Progenitor cell of endocrine pancreas (in vitro differentiated cells): ENCODE measurements at places on chromosomes 7 and 10.

DNA sequence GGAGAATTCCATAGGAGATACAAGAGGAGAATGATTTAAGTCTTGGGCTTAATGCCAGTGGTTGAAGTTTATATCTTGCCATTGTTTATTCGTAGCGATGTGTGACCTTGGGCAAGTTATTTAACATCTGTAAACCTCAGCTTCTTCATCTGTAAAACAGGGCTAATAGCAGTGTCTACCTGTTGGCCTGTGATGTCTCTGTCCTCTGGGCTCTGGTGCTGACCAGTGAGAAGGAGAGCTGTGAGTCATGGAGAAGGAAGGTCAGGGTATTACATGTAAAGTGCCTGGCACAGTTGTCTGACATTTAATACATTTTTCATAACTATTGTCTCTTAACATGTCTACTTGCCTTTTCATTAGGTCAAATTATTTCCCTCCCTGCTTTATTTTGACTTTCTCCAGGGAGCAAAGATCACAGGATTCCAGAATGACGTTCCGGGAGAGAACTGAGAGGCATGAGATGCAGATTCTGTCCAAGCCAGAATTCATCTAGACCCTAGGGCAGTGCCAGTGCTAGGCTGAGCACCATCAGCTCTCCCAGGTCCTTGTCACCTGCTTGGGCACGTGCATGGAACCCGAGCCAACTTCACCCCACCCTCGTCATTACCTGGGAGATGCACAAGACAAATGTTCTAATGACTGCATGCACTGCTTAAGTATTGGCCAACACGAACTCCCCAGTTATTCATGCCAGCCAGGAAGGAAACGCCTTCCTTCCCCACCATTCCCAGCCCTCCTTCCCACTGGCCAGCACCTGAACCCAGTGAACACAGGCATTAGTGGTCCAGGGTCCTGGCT lies 187.9 kb downstream of the DPY19L1 start:
- no peak for DNase-seq

DNA sequence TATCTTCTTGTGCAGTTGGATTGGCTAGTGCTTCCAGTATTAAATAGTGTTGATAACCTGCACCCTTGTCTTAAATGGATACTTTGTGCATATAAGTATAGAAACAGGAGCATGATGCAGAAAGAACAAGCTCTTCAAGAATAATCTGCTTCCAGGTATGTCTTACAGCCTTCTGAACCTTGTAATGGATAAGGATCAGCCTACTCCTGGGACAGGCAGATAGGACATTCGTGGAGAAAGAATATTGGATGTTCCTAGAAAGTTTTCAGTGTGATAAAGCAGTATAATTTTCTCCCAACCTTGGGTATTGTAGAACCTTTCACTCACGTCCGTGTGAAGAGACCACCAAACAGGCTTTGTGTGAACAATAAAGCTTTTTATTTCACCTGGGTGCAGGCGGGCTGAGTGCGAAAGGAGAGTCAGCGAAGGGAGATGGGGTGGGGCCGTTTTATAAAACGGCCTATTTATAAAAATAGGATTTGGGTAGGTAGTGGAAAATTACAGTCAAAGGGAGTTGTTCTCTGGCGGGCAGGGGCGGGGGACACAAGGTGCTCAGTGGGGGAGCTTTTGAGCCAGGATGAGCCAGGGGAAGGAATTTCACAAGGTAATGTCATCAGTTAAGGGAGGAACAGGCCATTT lies 27.2 kb downstream of the C1GALT1 start:
- no peak for DNase-seq

DNA sequence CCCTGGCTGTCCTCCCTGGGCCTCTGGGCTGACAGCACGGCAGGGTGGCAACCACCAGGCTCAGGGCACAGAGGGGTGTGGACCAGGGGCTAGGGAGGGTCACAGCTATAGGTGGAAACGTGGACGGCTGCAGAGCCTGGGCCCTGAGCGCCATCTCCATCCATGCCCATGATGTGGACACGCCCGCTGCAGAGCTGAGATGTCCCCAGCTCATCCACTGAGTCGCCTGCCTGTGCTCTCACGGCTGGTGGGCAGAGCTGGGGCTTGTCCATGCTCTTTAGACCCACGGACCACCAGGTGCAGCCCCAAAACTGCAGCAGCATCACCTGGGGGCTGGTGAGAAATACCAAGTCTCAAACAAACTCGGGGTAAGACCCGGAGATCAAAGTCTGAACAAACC lies 16.1 kb downstream of the TECPR1 start:
- no peak for DNase-seq

DNA sequence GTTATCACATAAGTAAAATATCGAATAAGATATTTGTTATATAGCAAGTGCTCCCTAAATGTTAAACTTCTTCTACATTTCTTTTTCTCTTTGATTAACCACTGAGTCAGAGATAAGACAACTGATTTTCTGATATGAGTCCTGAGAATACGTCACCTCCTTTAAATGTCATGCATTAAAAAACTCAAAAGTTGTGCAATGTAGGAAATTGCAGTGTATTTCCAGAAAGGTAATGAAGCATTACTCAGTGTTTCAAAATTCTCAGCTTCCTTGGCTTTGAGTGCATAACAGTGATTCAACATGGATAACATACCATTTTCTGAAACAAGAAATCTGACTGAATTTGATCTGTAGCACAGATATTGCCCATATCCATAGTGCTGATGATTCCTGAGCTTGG lies 155.8 kb downstream of the BMPER start:
- DNase-seq, result no peak

DNA sequence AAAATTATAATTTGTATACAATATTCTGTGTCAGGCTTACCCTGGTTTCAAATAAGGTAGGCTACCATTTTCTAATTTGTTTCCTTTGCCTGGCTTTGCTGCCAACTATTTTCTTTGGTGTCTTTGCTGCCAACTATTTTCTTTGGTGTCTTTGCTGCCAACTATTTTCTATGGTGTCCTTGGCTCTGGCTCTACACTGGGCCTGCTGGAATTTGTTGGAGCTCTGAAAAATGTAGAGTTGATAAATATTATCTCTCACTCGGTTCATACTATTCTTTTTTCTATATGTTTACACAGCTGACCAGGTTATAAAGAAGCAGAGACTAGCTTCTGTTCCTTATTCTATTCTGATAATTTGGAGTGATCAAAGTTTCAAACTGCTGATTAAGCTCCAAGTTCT lies 768.0 kb upstream of the PHF14 start:
- DNase-seq, result no peak

DNA sequence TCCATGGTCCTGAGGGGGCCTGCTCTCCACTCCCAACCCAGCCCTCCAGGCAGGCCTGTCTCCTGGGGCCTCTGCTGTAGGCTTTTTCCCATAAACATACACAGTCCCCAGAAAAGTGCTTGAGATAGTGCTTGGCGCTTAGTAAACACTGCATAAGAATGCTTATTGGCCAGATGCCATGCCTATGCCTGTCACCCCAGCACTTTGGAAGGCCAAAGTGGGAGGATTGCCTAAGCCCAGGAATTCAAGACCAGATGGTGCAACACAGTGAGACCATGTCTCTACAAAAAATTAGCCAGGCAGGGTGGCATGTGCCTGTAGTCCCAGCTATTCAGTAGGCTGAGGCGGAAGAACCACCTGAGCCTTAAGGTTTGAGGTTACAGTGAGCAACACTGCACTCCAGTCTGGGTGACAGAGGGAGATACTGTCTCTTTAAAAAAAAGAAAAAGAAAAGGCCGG lies 24.6 kb upstream of the ASL start:
- no peak for DNase-seq

DNA sequence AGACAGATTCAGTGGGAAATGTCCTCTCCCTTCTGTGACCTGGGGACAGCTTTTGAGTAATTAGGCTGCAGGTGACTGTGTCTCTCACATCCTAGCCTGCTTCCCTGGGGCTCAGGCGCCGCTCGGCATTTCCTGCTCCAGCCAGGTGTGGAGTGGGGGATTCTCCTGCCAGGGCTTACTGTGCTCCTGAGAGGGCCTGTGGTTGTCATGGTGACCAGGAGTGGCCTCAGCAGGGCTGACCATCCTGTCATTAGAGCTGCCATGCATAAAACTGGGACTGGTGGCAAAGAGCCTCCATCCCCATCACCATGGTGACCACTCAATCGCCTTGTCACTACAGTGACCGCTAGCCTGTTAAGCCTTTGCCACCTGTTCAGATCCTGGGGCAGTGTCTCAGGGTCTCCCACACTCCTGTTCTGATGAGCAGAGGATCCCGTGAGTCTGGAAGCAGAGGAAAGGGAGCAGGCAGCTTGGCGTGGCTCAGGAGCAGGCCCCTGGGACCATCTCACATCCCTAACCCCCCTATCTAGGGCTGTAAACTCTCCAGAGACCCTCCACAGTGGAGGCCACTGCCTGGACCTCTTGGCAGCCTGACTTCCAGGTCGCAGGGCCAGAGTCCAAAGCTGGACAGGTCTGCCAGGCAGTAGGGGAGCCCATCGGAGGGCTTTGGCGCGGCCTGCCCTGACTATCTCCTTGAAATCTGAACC lies at the start of gene GCK:
Gene GCK (minus strand): TSS at position 154 of the 707 bp plus-strand sequence. CDS start 486 bp downstream, outside the sequence.
- no peak for DNase-seq

DNA sequence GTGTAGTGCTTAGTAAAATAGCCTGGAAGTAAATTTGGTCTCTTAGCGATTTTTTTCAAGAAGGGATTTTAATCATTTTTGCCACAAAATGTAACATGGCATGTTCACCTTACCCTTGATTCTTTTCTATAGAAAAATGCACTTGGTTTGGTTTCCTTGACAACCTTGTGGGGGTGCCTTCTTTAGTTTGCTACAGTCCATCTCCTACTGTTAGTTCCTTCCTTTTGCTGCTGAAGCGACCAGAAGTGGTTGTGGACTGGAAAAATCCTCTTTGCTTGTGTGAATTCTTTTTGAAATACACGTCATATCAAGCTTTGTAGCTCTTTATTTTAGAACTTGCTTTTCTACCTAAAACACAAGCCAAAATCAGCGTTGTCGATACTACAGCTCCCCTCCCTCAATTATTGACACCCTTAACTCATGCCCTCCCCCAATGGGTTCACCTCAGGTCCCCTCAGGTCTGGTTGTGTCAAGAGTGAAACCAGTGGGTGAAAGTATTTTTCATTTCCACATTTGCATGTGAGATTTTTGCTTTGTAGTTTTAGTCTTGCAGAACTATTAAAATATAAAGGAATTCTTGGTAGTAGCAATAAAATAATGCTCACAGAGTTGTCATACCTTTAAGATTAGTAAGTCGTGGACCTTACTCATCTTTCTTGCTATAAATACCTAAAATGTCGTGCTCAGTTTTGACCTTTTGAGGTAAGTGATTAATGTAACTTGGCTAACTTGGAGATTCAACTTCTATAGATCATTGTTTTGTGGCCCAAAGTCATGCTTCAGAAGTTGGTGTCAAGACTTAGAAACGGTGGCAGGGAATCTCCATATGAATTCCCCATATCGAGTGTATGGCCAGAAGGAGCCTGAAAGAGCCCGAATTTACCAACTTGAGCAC lies 1.5 kb downstream of the ACTR3B start:
- DNase-seq, result no peak

DNA sequence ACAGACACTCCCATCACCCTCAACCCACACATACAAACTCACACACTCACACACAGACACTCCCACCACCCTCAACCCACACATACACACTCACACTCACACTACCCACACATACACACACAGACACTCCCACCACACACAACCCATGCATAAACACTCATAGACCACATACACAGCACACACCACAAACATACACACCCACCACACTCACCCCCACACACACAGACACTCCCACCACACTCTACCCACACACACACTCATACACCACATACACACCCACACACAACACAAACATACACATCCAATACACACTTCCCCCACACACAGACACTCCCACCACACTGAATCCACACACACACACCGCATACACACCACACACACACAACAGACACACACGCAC lies 521.2 kb downstream of the TCERG1L start:
- DNase-seq, result no peak

DNA sequence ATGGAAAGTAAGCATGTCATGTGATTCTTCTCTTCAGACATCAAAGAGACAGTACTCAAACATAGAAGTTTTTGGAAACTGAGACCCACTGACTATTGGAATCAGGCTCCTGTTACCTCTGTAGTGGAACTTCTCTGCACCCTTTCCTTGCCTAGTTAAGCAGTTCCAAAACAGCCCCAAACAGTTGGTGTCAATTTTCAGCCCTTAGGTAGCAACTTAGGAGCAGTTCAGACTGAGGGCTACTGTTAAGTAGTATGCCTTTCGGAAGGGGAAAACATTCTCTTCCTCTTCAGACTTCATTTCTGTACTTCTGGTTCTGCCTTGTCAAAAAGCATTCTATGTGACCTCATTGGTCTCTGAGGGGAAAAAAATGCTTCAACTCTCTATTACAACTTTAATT lies 85.7 kb downstream of the ZNF277 start:
- DNase-seq, result no peak

DNA sequence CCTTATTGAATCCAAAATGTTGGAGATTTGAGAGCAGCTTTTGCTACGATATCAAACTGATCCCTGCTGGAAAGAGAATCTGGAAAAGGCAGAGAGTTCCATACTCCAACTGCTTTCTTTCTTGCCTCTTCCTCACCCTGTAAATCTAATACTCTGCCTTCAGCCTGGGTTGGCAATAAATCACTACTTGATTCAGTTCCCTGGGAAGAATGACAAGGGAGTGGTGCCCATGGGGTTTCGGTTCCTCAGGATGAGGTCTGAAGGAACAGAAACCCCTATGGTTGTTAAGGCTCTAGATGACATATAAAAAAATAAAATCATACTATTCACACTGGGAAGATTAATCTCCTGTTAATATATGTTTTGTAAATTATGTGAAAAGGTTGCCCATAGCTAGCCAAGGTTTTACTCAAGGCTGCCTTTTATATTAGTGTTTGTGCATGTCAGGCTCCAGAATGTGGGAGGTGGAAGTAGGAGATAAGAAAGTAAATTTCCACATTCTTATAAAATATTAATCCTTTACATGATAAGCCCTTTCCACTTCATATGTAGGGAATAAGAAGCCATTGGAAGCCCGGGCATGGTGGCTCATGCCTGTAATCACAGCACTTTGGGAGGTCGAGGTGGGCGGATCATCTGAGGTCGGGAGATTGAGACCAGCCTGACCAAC lies 106.2 kb upstream of the CACNA2D1 start:
- no peak for DNase-seq

- DNase-seq, result no peak
These were observed 328.6 kb downstream of the SUGCT start for GRCh38 chr7:40463446-40463845.
